Dermis microvascular lymphatic vessel endothelial cell (primary cell): ENCODE measurements at places on chromosomes 2 and 18. TPM values are rescaled to one million over a fixed set of nuclear protein-coding genes. Genes with fewer than 3 reads are reported as not detected.

C2orf92 gene
- 1.5 and 2.3 TPM in 2 replicates for total RNA-seq

CPLX4 gene
- not detected in 2 replicates for total RNA-seq

GKN1 gene
- total RNA-seq, result not detected in 2 replicates

CCDC121 gene
- total RNA-seq, result 1.0 and 1.3 TPM in 2 replicates

REG1A gene
- total RNA-seq, result not detected in 2 replicates

GPBAR1 gene
- total RNA-seq, result 0.13 TPM in 1 of 2 replicates, not detected in the other
